ENCODE measurements at places on chromosomes 3 and 15. TPM values are rescaled to one million over a fixed set of nuclear protein-coding genes. Genes with fewer than 3 reads are reported as not detected.

The PP2D1 gene
- total RNA-seq, result not detected

The SI gene
- total RNA-seq, result 33.8 TPM

The ADGRG7 gene
- total RNA-seq, result 124 TPM

The FEM1B gene
- total RNA-seq, result 48.2 TPM

The GOLGA6B gene
- not detected for total RNA-seq

The VEPH1 gene
- total RNA-seq, result not detected

The HRH1 gene
- 7.4 TPM for total RNA-seq

The MOBP gene
- not detected for total RNA-seq

The PLXNB1 gene
- total RNA-seq, result 324 TPM

The CFAP44 gene
- 47.0 TPM for total RNA-seq

The CCR9 gene
- total RNA-seq, result 2.9 TPM

The NR1I2 gene
- total RNA-seq, result 572 TPM

The CAND2 gene
- total RNA-seq, result 2.1 TPM

The GRM2 gene
- total RNA-seq, result 0.57 TPM

The IFT80 gene
- total RNA-seq, result 10.5 TPM

The KLHL40 gene
- not detected for total RNA-seq

The LMCD1 gene
- total RNA-seq, result 1.6 TPM

The FANCD2 gene
- total RNA-seq, result 4.6 TPM

The SOX2 gene
- 0.57 TPM for total RNA-seq

The MNS1 gene
- 0.70 TPM for total RNA-seq

The CGNL1 gene
- 2.1 TPM for total RNA-seq

The ZNF770 gene
- total RNA-seq, result 21.0 TPM

The PAK6 gene
- total RNA-seq, result not detected

The THRB gene
- total RNA-seq, result 4.0 TPM

The CTXN2 gene
- not detected for total RNA-seq

The ECE2 gene
- not detected for total RNA-seq

The SLC12A1 gene
- not detected for total RNA-seq

The LTF gene
- total RNA-seq, result 12.4 TPM

The CAMK2N2 gene
- total RNA-seq, result not detected

The UBA5 gene
- total RNA-seq, result 53.1 TPM

The CXCR6 gene
- total RNA-seq, result 3.6 TPM

The TM4SF18 gene
- 1.1 TPM for total RNA-seq

The ISLR2 gene
- total RNA-seq, result 0.70 TPM
